ENCODE measurements at places on chromosomes 13 and 19.
A peak's percentile ranks its signal among the peaks of the same experiment; 100 is the strongest.

DNA sequence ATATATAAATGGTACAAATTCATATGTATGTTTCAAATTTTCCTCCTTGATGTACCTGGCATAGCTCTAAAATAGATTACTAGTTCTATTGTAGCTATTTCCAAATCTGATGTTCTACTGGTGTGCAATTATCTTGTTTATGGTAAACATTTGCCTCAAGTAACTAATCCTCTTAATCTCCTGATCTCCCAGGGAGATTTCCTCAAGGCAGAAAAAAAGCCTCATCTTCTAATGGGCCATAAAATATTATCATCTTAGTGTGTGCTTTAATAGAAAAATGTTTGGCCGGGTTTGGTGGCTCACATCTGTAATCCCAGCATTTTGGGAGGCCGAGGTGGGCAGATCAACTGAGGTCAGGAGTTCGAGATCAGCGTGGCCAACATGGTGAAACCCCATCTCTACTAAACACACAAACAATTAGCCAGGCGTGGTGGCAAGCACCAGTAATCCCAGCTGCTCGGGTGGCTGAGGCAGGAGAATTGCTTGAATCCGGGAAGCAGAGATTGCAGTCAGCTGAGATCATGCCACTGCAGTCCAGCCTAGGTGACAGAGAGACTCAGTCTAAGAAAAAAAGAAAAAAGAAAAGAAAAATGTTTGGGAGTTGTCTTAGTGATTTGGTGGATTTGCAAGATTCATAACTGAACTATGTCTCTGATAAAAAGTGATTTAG is 498.9 kb upstream of the SLITRK5 start:
- DNase-seq: no peak

DNA sequence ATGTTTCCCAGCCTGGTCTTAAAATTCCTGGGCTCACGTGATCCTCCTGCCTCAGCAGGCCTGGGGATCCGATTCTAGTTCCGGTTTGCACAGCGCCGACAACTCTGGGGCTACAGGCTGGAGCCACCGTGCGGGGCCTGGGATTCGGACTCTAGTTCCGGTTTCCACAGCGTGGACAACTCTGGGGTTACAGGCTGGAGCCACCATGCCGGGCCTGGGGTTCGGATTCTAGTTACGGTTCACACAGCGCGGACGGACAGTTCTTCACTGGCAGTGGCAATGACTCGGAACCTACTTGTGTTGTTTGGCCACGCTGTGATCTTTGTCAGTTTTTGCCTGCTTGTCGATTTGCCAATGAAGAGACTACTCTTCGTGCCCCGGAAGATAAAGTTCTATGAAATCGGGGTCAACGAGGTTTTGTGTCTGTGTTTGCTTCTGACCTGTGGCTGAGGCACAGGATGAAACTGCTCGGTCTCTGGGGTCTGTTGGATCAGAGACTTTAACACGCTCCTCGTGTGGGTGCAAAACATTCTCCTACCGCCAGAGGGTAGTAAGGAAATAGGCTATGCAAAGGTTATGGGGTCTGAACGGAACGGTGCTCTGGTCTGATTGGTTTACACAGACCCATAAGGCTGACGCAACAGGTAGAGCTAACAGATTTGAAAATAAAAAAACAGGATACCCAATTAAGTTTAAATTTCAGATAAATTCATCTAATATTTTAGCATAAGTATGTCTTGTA is 12.1 kb upstream of the ZSCAN1 start:
- DNase-seq: peak; percentile 28

- DNase-seq: no peak
Measured at GRCh38 chr13:49417161-49417560, 26.7 kb downstream of the CAB39L start.

DNA sequence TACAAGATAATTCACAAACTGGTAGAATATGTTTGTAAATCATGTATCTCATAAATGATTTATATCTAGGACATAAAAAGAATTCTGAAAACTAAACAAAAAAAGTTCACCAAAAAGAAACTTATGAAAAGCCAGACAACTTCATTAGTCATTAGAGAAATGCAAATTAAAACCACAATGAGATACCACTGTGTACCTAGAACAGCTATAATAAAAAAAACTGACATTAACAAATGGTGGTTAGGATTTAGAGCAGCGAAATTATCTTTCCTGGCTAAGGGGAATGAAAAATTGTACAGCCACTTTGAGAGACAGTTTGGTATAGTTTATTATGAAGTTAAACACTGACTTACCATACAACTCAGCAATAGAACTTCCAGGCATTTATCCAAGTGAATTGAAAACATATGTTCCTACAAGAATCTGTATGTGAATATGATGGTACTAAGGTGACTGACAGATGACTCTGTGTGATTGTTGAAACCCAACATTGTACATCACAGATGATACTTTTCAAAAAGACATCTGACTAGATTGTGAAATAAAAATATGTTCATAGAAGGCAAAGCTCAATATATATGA is 41.8 kb downstream of the UGGT2 start:
- no peak for DNase-seq

DNA sequence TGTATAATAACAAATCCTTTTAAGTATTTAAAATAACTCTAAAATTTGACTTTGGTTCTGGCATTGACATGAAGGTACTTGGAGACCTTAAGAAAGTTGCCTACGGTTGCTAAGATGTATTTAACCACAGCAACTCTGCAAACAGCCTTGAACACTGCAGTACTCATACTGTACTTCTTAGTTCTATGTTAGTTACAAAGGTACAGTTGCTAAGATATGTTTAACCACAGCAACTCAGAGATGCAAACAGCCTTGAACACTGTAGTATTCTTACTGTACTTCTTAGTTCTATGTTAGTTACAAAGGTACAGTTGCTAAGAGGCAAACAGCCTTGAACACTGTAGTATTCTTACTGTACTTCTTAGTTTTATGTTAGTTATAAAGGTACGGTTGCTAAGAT is 268.3 kb upstream of the MIR17HG start:
- no peak for DNase-seq

- no peak for DNase-seq
Measured at GRCh38 chr13:73547239-73547638, 488.4 kb downstream of the KLF5 start.

- no peak for DNase-seq
Measured at GRCh38 chr13:42071672-42072419, 23.4 kb downstream of the DGKH start.

DNA sequence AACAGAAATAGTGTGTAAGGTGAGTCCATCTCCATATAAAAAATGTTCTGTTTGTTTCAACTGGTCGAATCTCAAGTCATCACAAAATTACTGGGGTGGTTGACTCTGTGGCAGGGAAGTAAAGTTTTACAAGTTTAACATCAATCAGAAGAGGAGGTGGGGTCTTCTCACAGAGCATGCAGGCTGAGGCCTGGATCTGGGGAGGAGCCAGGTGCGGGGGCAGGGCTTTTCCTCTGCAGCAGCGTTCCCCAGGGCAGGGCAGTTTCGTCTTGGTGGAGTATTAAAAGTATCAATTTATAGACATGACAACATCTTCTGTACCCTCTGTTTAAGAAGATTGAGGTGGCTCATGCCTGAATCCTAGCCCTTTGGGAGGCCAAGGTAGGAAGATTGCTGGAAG is 68.8 kb downstream of the SLC7A9 start:
- DNase-seq: no peak

- no peak for DNase-seq
Measured at GRCh38 chr19:48862827-48863226, 5.6 kb downstream of the PLEKHA4 start.

GRCh38 chr19:45558399-45558878 is 26.2 kb downstream of the OPA3 start:
- no peak for DNase-seq

GRCh38 chr13:83895994-83896580 is 13.8 kb upstream of the SLITRK1 start:
- DNase-seq: no peak

- DNase-seq: no peak
Measured at GRCh38 chr13:76822698-76823267, 63.4 kb downstream of the KCTD12 start.

DNA sequence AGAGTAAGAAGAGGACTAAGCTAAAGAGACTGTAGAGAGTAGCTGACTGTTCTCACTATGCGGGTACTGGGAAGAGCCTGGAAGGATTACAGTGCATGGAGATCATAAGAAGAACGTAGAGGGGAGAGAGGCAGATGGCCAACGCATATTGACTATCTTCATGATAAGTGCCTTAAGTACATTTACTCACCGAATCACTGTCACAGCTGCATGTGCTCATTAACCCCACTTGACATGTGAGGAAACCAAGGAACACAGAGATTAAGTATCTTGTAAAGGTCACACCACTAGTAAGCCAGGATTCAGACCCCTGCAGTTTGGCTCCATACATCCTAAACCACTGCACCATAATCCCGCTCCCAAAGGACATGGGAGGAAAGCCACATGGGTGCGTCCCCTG is 34.1 kb downstream of the SMAD9 start:
- peak; percentile 57 for DNase-seq

DNA sequence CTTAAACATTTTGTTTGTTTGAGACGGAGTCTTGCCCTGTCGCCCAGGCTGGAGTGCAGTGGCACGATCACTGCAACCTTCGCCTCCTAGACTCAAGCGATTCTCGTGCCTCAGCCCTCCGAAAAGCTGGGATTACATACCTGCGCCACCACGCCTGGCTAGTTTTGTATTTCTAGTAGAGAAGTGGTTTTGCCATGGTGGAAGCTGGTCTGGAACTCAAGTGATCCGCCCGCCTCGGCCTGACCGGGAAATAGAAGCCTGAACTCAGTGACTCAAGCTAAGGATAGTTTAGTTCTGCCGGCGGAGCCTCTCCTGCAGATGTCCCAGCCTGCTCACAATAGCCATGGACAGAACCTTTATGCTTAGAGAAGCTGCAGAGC is 53.0 kb upstream of the ZNF254 start:
- DNase-seq: no peak

- no peak for DNase-seq
Measured at GRCh38 chr19:40360708-40361241, 12.3 kb downstream of the PLD3 start.

DNA sequence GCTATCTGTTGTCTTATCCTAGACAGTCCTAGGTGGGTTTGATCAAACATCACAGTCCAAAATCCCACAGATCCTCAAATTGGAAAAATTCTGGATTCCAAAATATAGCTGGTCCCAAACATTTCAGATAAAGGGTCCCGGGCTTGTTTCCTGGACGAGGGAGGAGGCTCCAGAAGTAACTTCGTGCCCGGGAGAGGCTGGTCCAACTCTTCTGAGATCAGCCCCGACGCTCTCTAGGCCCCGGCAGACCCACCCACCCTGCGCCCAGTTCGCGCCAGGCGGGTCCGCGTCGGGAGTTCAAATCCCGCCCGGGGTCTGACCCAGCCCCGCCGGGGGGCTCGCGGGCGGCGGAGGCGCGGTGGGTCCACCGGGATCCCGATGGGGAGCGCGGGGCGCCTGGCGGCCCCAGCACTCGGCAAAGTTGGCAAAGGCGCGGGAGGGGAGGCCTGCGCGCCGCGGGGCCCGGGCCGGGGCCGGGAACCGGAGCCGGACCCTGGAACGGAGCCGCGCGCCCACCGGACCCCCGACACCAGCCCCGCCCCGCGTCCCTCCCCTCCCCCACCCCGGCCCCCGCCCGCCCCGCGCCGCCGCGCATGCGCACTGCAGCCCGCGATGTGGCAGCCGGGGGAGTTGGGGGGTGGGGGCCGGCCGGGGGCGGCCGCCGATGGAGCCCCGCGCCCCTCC is 513 bp downstream of the MIER2 start:
- DNase-seq: no peak

DNA sequence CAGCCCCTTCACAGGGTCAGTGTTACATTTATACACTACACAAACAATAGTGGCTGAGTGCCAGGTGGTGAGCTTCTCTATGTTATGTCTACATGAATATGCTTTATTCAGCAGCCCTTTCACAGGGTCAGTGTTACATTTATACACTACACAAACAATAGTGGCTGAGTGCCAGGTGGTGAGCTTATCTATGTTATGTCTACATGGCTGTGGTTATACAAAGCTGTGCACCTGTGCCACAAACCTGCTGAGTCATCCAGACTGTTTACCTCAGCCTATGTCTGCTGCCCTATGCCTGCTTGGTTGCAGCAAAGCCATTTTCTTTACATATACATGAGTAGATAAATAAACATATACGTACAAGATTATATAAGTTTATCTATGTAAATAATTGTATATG is 76.5 kb downstream of the ZNF726 start:
- DNase-seq: peak; percentile 97

DNA sequence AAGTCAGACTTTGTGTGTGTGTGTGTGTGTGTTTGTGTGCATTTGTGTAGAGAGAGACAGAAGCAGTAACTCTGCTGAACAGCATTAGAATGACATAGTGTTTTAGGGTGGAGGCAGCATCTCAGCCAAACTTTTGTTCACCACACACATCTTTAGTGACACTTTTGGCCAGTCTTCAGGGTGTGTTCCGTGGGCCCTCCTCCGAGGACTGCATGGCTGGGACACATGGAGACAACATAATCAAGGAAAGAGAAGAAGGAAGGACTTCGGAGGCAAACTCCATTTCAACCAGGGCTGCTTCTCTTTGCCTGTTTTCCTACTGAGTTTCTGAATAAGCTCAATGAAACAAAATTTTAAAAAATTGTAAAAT is 205.1 kb downstream of the LHFPL6 start:
- DNase-seq: no peak

GRCh38 chr13:92769046-92769445 is 457.6 kb upstream of the GPC6 start:
- no peak for DNase-seq

- no peak for DNase-seq
Measured at GRCh38 chr19:54729416-54730188, 5.4 kb downstream of the KIR3DL3 start.

- no peak for DNase-seq
Measured at GRCh38 chr13:98999639-98999952, 21.7 kb upstream of the DOCK9 start.

GRCh38 chr19:54141356-54141755 is 3.8 kb downstream of the CNOT3 start:
- DNase-seq: no peak

- DNase-seq: no peak
Measured at GRCh38 chr13:31978021-31978420, 53.6 kb upstream of the FRY start.

GRCh38 chr13:97198753-97199152 is 23.4 kb upstream of the MBNL2 start:
- DNase-seq: no peak

- DNase-seq: no peak
Measured at GRCh38 chr19:31427857-31428256, 78.6 kb upstream of the TSHZ3 start.

DNA sequence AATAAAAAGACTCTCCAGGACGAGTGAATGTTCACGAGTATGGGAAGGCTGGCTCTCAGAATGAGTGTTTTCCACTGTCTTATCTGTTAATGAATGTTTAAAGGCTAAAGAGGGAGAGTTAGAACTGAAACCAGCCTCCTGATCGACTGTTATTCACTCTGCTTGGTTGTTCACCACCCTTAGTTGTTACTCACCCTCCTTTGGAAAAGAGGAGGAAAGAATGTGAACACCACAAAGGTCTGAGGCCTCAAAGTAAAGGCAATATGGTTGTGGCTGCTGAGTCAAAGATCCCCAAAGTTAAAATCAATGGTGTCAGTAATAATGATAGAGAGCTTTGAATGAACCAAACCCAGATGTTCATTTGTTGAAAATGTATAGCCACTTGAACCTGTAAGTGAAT is 1793.2 kb upstream of the PCDH20 start:
- no peak for DNase-seq

All from NCI-H2029 treated with DMSO at 0.1 percent for 48 hours (cell line).